ENCODE measurements at places on chromosomes 16 and 17.

- DNase-seq = no peak
Observed at GRCh38 chr16:15572329-15573001, 70.5 kb downstream of the MARF1 start.

GRCh38 chr17:60363700-60364405 is 28.1 kb downstream of the USP32 start:
- no peak for DNase-seq

DNA sequence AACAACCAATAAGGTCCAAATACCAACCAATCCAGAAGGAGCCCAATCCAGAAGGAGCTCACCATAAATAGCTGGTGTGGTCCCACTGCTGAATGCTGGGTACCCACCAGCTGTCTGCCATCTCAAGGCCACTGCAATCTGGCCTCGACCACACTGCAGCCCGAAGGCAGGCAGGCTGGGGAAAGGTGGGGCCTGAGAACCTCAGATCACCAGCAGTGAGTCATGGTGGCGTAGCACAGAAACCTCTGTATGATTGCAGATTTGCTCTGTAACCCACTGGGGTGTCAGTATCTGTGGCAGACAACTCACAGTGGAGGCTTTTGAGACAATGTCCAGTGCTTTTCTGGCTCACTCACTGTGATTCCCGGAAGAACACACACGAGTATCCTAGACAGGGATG is 14.7 kb upstream of the CMTR2 start:
- no peak for DNase-seq

DNA sequence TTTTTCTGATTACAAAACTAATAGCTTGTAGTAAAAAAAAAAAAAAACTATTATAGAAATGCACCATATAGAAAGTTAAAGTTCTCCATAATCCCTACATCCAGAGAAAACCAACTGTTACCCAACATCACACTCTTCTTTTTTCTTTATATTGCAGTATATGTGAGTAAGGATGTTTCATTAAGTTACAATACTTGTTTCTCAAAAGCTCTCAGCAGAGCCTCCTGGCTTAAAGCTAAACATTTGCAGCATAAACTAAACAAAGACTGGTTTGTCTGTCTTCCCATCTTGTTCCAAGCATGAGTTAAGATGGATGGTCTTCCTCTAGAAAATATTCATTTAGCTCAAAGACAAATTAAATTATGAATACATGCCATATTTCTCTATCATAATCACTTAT is 25.2 kb downstream of the GRB2 start:
- no peak for DNase-seq

- no peak for DNase-seq
Observed at GRCh38 chr16:5523829-5524228, 426.2 kb upstream of the EEF2KMT start.

DNA sequence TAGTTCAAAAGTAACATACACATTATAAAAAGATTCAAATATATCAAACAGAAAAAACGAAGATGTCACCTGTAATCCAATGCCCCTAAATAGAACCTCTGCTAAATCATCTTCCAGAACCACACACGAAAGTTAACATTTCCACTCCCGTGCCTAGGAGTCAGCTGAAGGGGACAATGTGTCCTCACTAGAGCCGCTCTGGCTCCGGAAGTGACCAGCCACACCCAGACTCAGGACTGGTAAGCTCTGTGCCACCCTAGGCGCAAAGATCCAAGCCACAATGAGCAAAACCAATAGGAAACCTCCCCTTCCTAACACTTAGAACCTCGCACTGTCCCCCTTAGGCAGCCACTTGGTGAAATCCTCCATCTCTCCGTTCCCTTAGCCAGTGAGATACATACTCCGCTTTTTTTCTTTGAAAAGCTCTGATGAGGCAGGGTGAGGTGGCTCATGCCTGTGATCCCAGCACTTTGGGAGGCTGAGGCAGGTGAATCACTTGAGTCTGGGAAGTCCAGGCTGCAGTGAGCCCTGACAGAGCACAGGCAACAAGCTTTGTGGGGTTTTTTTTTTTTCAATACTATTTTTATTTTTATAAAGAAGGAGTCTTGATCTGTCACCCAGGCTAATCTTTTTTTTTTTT is 11.8 kb downstream of the CTRB1 start:
- DNase-seq = no peak

- no peak for DNase-seq
Observed at GRCh38 chr17:76527430-76528111, 9.9 kb downstream of the CYGB start.

GRCh38 chr16:86117235-86117634 is 218.3 kb downstream of the IRF8 start:
- no peak for DNase-seq

- DNase-seq = no peak
Observed at GRCh38 chr16:2009164-2009711, 383 bp downstream of the ZNF598 start.

- no peak for DNase-seq
Observed at GRCh38 chr17:68565661-68566441, 35.3 kb downstream of the FAM20A start.

- DNase-seq = no peak
Observed at GRCh38 chr17:76271669-76272540, 6.8 kb downstream of the UBALD2 start.

- DNase-seq = no peak
Observed at GRCh38 chr16:2709588-2709984, 10.4 kb downstream of the PRSS27 start.

DNA sequence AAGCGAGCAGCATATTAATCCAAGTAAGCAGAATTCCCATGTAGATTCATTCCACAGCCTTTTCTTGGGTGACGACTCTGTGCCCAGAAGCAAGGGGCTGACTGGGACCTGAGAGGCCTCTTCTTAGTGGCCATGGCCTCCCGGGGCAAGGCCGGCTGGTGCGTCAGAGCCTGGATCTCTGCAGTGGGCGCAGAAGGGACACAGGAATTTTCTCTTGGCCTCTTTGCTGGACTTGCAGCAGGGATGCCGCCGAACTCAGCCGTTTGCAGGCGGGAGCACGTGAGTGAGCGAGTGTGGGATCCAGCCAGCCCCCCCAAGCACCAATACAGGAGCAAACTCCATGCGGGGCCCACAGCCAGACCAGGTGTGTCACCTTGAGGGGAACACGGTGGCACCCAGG is 151.8 kb downstream of the RPTOR start:
- no peak for DNase-seq

DNA sequence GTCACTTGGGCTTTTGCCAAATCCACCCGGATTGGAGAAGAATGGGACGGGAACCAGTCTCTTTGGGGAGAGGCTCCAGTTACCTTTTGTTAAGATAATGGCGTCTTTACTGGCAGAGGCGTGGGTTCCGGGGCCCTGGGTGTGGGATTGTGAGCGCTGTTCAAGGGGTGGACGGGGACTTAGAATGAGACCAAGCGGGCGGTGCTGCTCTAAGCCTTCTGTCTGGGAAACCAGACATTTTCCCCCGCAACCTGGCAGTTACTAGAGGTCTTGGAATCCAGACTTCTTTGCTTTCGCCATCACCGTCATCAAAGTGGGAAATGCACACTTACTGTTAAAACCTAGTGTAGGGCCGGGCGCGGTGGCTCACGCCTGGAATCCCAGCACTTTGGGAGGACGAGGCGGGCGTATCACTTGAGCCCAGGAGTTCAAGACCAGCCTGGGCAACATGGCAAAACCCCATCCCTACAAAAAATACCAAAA is 706 bp downstream of the TEN1 start:
- DNase-seq = no peak

DNA sequence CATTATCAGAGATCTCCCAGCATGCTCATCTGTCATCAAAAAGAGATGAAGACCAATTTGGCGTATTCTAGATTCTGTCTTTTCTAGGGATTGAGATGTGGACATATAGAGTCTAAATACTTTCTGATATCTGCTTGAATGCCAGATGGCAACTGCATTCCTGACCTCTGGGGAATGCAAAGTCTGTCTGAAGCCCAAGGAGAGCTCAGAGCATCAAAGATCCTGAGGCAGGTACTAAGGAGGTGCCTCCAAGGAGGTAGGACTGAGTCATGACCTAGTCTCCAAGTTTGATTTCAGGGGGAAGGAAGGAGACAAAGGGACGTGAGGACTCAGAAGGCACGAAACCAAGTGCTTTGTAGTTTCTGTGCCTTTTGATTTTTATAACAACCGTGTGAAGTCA is 448.4 kb downstream of the HS3ST3B1 start:
- no peak for DNase-seq

DNA sequence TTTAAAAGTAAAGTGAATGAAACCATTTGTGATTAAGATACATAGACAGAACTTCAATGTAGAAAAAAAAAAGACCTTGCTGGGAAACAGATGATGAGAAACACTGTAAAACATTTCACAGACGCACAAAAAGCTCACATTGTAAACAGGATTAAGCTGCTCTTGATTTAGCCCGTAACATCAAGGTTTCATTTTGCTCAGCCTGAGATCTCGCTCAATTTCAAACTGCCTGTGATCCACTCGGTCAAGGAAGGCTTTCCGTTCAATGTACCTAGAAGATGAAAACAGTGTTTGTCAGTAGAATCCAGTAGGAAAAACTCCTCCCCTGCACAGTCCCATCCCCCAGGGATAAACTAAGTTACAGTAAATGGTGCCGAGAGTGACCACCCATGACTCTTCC is 42.3 kb upstream of the BCAR1 start:
- DNase-seq = no peak

GRCh38 chr16:74709441-74709877 is 8.8 kb upstream of the MLKL start:
- DNase-seq = peak; percentile 58

- DNase-seq = no peak
Observed at GRCh38 chr17:42362245-42362961, 25.8 kb downstream of the STAT3 start.

GRCh38 chr17:29149431-29150064 is 30.6 kb downstream of the MYO18A start:
- DNase-seq = no peak

DNA sequence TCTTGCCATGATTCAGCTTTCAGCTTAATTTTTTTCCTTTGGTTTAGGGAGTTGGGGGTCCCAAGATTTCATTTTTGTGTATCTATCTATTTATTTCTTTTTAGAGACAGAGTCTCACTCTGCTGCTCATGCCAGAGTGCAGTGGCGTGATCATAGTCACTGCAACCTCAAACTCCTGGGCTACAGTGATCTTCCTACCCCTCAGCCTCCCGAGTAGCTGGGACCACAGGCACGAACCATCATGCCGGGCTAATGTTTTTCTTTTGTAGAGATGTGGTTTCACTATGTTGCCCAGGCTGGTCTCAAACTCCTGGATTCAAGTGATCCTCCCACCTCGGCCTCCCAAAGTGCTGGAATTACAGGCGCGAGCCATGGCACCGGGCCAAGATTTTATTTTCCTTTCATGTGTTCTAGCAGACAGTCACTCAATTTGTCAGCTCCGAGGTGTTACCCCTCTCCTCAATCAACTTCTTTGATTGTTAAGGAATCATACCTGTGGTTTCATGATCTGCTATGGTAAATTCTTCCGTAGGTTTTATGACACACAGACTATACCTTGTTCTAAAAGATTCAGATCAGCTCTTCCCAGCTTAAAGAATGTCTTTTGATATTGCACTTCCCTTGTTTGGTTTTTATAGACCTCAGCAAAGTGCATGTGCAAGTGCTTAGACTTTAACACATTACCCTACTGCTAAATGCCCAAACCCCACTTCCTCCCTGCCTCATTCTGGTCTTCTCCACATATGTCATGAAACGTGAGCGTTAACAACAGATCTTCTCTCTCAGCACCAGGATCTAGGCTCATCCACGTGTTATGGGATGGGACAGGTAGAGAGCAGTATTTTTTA is 13.0 kb downstream of the UNC45B start:
- DNase-seq = no peak

- DNase-seq = no peak
Observed at GRCh38 chr17:50185631-50186471, 15.6 kb downstream of the COL1A1 start.

GRCh38 chr16:89534252-89534756 is 26.1 kb downstream of the SPG7 start:
- no peak for DNase-seq

- DNase-seq = no peak
Observed at GRCh38 chr17:31068291-31068690, 26.5 kb upstream of the NF1 start.

Data from CMK (cell line).